ENCODE measurements at places on chromosomes 4 and X.
A peak's percentile ranks its signal among the peaks of the same experiment; 100 is the strongest.

DNA sequence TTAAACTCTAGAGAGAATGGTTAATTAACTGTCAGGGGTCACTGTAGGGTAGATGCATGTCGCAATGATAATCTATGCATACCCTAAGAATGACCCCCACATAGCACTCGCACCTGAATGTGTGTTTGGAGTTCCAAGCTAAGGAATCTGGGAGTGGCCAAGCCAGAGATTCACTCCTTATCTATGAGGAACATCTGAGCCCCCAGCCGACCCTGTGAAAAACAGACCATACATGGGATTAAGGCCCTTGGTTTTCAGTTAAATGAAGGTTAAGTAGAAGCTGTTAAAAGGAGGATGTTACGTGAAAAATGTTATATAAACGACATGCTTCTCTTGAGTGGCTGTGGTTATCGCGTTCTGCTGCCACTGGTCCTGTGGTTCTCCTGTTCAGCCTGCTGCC, 147.2 kb downstream of the RELL1 start:
- DNase-seq: no peak

GRCh38 chr4:177283167-177283566, 26.5 kb upstream of the NEIL3 start:
- peak; percentile 21 for DNase-seq

GRCh38 chr4:156946516-156947424, 24.8 kb downstream of the PDGFC start:
- peak; percentile 98 for DNase-seq

DNA sequence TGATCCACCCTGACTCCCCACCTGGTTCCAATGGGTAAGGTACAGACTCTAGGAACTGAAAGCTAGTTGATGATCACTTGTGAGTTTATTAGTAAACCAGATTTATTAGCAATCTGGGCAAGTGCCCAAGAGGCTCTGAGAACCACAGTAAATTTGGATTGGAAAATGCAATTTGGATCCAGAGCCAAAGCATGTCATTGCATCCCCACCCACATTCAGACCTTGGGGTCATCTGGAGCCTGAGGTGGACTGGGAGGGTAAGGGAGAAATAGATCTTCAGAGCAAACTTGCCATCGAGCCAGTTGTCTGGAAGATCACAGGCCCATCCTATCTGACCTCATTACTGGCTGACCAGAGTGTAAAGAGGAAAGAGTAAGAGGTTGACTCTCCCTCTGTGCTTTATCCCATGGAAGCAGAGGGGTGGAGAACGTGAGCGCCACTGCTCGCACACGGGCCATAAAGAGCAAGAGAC, 78.7 kb upstream of the RASGEF1B start:
- no peak for DNase-seq

DNA sequence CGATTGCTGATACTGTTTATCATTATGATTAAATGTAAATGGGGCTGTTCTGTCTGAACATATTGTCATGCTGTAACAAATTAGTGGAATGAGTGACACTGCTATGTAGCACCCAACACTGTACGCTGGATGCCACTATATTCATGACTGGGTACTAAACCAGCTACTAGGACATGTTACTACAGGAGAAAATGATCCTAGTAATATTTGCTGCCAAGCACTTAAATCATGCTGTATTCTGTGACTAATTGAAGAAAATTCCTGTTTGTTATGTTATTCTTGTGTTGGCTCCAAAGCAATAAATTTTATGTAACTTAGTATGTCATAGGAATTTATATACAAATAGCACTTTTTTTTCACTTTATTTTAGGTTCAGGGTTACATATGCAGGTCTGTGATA, 804.2 kb downstream of the CENPC start:
- DNase-seq: no peak

DNA sequence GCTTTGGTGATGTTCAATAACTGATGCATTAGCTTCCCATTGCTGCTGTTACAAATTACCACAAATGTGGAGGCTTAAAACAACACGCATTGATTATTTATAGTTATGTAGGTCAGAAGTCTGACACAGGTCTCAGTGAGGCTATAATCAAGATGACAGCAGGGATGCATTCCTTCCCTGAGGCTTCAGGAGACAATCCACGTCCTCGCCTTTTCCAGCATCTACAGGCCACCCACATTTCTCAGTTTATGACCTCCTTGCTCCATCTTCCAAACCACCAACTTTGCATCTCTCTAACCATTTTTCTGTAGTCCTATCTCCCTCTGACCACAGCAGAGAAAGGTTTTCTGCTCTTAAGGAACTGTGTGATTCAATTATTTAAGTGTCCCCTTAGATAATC, 92.5 kb downstream of the GASK1B start:
- peak; percentile 23 for DNase-seq

GRCh38 chrX:40030205-40030604, 67.6 kb downstream of the BCOR start:
- no peak for DNase-seq

- no peak for DNase-seq
These were observed 1025.5 kb downstream of the RPA4 start for GRCh38 chrX:97909245-97909644.

All from fibroblast of lung (primary cell).